ENCODE measurements at places on chromosomes 7 and 10.

DNA sequence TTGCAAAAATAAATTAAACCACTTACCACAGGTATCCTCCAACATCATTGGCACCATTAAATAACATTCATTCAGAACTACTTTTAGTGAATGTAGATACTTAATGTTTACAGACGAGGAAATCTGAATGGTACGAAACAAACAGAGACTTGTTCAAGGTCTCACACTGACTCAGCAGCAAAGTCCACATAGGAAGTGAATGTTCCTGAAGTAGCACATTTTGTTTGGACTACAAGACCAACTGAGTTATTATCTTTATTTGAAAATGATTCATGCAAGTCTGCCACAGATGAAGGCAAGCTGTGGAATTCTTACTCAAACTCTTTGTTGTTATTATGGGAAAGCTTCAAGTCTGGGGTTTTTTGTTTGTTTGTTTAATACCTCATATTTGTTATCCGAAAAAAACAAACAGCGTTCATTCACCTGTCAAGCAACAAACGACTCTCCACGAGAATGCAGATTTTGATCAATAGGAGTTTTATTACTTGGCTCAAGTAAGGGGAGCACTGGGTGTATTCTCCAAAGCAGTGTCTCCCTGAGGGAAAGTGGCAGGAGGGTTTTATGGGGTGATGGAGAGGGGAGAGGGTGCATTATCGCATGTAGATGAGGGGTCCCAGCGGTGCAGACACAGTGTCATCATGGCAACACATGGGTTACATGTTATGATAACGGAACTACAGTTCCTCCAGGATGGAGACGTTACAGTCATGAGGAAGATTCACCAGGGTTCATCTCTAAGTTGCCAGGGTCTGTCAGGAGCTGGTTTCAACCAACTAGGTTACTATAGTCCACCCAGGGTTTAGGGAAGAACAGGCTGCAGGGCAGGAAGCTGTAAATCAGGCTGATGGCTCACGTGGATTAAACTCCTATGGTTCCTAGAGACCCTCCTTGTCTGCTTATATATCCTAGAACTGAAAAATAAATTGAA, 147.7 kb upstream of the AKR1E2 start:
- DNase-seq: no peak

GRCh38 chr7:77729574-77730348, 33.5 kb downstream of the RSBN1L start:
- no peak for DNase-seq

- no peak for DNase-seq
Measured at GRCh38 chr7:133185512-133185911, 67.4 kb upstream of the EXOC4 start.

GRCh38 chr10:12590675-12591659, 241.6 kb downstream of the CAMK1D start:
- DNase-seq: no peak

DNA sequence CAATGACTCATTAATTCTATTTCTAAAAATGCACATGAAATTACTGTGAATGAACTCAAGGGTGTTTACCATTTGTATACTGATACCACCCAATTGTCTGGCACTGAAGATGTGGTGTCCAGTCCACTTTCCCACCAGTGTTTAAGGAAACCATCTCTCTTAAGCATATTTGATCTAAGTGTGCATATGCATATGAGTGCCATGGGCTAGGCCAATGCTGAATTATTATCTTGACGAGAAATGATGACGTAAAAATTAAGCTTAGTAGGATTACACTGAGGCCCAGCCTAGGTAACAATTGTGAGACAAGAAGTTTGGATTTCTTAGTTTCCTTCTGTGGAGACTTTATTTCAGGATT, 59.7 kb downstream of the SVIL start:
- no peak for DNase-seq

- peak; percentile 30 for DNase-seq
Measured at GRCh38 chr7:98281757-98282606, 496 bp downstream of the BRI3 start.

DNA sequence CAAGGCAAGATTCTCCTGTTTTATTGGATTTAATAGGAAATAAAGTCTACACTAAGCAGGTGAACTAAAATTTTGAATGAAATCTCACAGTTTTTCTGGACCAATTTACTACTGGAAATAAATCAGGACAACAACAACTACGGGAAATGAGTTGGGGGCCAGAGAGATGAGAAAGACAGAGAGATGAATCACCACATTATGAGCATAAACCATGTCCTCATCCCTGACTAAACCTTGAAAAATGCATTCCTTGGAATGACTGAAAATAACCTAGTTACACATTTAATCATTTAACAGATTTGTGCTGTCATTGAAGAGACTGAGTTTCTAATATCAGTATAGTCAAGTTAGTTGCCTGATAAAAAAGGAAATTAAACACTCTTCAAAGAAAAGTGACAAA, 608.4 kb upstream of the KCND2 start:
- no peak for DNase-seq

DNA sequence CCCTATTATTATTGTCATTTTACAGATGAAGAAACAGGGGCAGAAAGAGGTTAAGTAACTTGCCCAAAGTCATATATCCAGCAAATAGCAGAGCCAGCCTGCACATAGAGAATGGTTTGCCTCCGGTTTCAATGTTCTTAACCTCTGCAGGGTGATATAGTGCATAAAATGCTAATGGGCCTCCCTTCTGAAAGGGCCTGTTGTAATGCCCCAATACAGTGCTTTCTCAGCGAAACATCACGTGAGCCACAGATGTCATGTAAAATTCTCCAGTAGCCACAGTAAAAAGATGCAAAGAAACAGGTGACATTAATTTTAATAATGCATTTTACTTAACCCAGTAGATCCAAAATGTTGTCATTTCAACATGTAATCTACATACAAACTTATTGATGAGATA, 38.1 kb downstream of the LRGUK start:
- DNase-seq: no peak

DNA sequence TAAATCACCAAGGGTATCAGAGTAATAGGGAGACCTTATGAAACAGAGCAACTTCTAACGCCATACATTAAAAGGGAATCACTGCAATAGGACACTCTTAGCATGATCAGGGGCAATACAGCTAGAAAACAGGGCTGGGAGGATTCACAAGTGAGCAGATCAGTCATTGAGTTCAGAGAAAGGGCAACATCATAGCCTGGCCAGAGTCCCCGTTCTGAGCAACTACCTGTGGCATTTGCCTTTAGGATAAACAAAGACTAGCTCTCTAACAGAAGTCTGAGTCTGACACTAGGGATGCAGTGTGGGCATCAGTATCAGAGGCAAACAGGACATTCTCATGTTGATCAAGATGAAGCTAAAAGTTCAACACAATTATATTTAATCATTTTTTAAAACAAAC, 297.9 kb downstream of the DGKB start:
- no peak for DNase-seq

DNA sequence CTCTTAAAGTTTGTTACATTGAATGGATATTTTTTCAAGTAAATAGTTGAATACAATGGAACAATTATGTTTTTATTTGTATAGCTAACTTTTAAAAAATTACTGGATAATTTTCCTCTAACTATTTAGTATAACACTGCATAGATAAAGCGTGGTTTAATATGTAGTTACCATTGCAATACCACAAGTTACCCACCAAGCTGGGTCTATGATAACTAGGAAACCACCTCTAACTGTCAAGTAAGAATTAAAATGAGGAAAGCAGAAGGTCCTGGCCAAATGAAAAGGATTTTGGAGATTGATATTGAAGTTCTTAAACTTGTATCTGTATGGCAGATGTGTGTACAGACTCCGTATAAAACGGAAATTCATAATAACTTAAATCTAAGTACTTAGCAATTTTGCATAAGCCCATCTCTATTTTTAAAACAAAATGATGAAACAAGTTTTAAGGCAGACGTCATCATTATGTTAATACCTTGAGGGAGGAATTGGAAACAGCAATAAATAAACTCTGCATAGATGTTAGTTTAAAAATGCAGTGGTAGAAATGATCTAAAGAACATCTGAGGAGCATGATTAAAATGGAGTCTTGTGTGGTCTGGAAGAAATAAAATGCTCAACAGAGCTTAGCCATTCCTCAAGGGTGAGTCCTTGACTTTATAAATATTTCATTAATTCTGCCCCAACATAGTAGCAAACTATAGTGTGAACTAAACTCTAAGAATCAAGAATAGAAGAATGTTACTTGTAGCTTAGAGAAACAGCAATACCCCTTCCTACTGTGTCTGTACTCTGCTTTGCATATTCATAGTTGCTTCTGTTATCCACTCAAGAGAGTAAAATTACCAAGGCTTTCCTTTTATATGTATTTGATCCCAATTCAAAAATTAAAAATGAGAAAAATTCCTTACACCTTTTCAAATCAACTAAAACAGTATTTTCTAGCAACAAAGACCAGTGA, 206.4 kb upstream of the FERD3L start:
- DNase-seq: no peak

- peak; percentile 84 for DNase-seq
Measured at GRCh38 chr10:30534465-30535144, 94.9 kb downstream of the LYZL2 start.

DNA sequence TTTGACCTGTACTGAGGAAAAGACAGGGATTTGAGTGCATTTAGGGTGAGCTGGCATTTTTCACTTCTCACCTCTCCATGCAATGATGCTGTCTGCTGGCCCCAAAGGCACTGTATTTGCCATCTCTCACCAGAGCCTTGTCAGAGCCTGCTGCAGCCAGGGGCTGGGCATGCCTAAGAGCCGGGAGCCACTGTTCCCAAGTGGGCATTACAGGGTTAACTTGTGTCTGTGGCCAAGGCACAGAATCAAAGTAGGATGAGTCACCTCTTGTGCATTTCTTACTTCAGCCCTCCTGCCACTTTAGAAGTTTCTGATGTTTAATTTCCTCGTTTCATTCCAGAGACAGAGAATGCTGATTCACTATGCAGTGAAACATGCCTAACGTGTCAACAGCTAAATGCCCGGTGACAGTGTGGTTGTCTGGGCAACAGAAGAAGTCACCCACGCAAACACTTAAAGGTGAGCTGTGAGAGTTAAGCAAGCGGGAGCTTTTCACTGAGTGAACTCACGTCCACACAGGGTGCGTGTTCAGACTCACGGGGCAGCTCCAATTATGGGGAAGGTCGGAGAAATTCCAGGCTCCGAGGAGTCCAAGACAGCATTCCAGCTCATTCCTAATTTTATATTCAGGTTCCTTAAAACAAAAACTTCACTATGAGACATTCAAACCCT, 57.1 kb upstream of the IGFBP3 start:
- peak; percentile 27 for DNase-seq

DNA sequence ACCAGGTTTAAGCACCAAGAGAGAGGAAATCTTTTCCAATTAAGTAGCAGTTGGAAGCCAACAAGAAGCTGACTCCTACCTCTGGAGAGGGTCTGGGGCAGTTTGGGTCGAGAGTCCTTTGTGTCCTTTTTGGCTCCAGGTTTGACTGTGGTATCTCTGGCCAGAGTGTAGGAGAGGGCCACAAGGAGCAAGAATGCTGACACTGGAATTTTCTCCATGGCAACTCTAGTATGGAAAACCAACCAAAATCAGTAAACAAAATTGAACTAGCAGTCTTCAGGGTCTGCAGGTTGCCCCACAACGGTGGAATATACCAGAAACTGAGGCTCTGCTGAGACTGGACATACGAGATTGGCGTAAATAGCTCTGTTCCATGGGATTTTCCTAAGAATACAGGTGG, 3.2 kb downstream of the AGR2 start:
- DNase-seq: no peak

DNA sequence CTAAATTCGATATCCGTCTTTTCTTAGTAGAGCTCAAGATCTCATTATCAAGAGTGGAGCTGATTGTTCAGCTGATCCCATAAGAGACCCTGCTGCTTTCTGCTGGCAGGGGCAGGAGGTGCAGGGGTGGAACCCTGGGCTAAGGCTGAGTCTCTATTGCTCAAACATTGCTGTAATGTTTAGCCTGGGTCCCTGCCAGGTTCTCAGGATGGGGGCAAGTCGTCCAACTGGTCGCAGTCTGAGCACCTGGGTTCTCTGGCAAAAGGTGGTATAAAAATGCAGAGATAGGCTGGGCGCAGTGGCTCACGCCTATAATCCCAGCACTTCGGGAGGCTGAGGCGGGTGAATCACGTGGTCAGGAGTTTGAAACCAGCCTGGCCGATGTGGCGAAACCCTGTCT, 62.0 kb upstream of the NRBF2 start:
- DNase-seq: no peak

- no peak for DNase-seq
Measured at GRCh38 chr7:140327261-140327661, 71.1 kb downstream of the SLC37A3 start.

DNA sequence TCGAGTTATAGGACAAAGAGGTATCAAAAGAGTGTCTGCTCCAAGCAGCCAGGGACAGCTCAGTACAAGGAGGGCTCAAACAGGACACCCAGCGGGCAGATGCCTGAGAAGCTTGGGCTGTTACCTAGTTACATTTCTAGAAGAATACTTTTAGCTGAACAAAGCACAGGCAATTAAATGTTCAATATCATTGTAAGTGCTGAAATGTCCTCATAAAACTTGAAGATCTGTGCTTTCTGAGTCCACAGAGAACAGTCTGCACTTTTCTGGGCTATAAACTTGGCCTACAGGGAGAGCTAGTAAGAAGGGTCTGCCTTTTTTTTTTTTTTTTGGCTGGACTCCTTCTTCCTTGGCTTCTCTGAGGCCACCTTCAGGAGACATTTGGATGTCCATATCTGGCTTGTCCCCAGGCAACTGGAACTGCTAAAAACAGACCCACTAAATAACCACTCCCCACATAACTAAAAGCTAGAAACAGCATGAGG, 123.2 kb downstream of the SLC16A9 start:
- no peak for DNase-seq

DNA sequence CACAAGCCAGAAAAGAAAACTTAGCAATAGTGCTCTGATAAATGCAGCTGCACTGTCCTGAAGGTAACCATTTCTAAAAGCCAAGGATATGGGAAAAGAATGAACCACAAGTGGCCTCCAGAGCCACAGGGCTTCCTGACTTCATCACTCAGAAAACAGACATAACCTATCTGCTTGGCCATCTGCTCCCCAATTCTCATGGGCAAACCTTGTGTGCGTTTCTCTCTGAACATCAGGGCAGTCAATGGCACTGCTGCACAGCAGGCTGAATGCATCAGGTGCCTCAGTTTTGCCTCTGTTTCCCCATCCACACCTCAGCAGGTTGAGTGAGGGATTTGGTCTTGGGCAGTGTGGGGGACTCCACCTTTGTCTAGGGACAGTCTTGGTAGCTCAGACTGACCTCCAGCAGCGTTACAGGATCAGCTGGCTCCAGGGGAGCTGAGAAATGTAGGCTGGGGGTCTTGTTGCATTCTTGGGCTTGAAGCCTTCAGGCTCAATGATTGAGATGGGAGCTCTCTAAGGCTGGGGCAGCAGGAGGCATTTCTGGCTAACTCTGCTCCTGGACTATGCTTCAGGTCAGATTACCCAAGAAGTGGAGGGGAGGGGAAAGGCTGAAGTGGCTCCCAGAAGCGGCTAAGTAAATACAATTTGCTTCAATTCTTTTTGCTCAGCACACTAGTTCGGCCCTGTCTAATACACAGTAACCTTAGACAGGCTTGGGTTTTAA, 23.6 kb upstream of the PDLIM1 start:
- no peak for DNase-seq

- no peak for DNase-seq
Measured at GRCh38 chr10:86370006-86370585, 3.5 kb upstream of the GRID1 start.

DNA sequence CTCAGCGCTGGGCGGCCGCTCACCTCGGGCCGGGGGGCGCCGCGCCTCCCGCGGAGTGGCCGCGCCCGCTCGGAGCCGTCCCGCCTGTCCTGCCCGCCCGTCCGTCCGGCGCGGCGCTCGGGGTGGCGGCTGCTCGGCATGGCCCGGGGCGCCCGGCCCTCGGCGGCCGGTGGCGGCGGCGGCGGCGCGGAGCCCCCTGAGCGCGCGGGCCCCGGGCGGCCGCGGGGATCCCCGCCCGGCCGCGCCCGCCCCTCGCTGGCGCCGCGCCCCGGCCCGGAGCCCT, 338 bp downstream of the SDK1 start:
- DNase-seq: no peak

All from activated CD4-positive, alpha-beta T cell treated with anti-CD3 and anti-CD28 coated beads, Interleukin-2, Interleukin-6, amounts not matched to agents 100 ng/mL and 50 ng/mL, durations not matched to agents 16 hours and 8 hours (primary cell).